ENCODE measurements at places on chromosomes 16 and 17.
A peak's percentile ranks its signal among the peaks of the same experiment; 100 is the strongest.

DNA sequence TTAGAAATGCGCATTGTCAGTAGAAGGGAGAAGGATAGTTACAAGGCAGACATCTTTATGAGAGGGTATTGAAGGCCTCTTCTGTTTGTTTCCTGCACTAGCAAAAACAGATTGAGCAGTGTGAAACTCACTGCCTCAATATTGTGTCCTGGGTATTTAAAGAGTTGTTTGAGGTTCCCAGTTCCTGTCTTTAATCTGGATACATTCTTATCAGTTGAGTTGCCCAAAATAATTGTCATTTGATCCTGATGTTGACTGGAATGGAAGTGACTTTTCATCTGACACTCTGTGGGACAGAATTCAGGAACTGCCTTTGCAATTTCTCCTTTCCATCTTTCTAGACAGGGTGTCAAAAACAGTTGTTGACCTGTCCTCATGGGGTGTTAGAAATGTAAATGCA, 1.7 kb downstream of the ATP6V0A1 start:
- no peak for DNase-seq

GRCh38 chr17:75499313-75500022, 15.9 kb downstream of the CASKIN2 start:
- no peak for DNase-seq

- DNase-seq: no peak
Measured at GRCh38 chr16:67248073-67248400, 742 bp upstream of the SLC9A5 start.

DNA sequence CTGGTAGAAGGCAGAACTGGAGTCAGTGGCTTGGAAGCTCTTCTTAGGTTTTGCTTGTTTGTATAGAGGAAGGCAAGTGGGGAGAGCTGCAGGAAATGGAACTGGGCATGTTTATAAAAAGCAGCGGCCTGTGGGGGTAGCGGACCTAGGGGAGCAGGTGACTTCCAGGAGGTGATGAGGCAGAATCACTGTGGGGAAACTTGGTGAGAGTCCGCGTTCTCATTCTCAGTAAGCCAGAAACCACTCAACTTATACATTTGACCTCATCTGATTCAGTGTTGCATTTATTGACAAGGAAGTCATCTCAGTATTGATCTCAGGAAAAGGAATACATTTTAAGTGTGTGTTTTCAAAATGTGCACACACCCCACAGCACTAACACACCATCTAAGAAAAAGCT, 299.8 kb downstream of the CNTNAP4 start:
- DNase-seq: no peak

- no peak for DNase-seq
Measured at GRCh38 chr16:53100131-53100748, 45.4 kb downstream of the CHD9 start.

GRCh38 chr17:683040-683439, 31.6 kb downstream of the VPS53 start:
- DNase-seq: no peak

- DNase-seq: no peak
Measured at GRCh38 chr17:65292430-65292829, 155.3 kb downstream of the RGS9 start.

DNA sequence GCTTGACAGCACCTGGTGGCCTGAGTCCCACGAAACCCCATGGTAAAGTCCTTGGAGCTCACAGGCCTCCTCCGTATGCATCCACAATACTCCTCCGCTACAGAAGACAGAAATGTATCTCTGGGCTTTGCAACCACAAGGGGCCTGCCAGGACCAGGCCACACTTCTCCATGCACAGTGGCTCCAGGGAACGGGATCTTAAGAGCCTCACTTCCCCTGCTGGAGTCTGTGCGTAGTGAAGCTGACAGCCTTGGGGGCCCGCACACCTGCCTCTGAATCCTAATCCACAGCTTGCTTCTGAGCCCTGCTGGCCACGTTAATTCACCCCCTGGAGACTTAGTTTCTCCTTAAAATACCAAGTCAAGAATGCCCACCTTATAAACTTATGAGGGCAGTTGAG, 125.7 kb downstream of the COPRS start:
- DNase-seq: peak; percentile 32

GRCh38 chr17:68559316-68559715, 41.9 kb downstream of the FAM20A start:
- DNase-seq: no peak

DNA sequence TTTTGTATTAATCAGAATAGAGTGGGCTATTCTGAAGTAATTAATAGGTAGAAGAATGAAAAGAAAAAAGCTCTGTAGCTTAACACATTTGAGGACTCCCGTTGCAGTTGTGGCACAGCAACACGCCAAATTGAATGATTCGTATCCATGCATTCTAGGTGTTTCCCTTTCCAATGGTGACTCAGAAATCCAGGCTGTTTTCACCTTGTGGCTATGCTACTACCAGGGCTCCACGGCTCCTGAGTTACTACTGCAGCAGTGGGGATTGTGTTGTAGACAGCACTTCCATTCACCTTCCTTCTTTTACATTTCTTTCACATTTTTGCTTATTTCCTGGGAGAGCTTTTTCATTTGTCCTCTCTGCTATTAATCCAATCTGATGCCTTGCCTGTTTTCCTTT, 1616.4 kb downstream of the CDH8 start:
- DNase-seq: no peak

DNA sequence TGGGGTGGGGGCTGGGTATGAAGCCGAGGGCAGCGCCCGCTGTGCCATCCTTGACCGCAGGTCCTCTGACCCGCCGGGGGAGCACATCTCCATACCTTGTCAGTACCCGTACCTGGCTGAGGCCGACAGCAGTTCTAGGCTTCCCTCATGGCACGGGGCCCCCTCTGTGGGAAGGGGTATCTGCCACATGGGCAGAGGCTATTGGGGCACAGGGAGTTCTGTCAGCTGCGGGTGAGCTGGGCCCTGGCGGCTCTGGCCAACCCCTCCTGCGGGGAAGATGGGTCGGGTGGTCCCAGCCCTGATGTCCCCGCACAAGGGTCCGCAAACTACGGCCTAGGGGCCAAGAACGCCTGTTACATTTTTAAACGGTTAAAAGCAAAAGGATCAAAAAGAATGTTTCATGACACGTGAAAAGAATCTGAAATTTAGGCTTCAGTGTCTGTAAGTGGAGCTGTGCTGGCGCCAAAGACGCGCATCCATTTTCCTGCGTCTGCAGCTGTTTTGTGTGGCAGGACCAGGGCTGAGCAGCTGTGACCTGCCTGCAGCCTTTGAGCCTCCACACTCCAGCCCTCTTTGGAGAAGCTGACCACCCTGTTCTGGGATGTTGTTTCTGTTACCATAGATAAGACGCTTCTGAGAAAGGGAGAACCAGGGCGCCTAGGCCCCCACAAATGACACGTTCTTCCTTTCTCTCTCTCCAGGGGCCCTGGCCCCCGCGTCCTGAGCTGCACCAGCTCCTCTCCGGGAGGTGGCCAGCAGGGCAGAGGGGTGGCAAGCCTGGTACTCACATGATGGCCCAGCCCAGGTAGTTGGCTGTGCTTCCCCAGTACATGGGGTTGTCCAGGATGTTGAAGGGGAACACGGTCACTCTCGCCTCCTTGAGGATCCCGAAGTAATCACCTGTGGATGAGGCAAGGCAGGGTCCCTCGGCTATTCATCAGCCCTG, 12.7 kb upstream of the RASD1 start:
- no peak for DNase-seq

DNA sequence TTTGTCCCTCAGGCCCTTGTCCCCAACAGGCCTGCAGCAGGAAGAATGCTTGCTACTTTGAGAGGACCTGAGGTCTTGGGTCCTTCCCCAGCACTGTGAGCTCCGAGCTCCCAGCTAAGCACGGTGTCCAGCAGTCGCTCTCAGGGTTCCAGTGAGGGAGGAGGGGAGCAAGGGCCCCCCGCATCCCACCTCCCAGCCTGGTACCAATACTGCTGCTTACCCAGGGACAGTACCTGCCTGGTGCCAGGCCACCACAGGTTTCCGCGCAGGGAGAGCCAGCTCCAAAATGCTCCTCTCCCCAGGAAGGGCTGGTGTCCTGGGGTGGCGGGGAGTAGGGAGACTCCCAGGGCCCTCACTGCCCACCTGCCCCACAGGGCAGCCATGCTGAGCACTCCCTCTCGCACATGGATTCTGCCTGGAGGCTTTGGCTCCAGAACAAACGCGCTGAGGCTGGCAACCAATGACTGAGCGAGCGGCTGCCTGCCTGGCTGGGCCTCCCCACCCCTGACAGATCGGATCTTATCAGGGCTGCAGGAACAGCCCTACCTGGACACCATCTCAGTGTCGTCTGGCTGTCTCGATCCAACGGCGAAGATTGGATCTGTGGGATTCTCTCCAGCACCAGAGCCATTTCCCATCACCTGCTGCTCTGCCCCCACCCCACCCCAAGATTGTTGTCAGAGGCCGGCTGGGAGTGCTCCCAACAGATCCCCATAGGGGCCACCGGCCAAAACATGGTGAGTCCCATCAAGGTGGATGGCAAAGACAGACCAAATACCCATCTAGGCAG, 2.4 kb downstream of the DOK4 start:
- DNase-seq: no peak

DNA sequence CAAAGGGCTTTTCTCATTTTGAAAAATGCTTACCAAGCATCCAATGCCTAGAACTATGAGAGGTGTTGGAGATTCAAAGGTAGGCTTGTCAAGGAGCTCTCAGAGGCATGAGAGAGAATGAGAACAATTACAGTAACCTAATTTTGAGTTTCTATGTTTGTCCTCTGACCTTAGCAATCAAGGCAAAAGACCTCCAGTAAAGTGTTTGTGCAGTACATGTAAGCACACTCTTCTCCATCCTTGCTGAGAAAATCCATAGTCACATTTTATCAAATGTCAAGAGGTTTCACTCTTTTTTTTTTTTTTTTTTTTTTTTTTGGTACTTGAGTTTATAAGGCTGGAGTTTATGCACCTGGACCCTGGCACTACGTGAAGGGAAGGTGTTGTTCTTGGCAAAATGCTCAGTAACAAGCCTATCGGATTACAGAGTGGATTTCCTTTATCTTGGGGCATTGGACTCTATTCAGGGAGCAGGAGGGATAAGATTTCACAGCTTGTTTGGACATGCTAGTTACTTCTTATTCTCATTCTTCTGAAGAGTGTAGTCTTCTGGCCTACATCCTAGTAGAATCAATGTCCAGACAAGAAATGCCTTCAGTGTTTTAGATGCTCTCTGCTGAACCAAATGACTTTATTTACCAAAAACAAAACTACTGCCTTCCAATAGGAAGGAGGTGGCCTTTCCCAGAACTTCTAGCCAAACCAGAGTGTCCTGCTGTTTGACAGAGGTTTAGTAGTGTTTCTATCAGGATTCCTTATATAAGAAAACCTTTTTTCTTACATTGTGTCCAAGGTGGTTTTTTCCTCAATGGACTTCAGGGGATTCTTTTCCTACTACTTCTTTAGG, 21.9 kb downstream of the KCNJ2 start:
- peak; percentile 12 for DNase-seq

DNA sequence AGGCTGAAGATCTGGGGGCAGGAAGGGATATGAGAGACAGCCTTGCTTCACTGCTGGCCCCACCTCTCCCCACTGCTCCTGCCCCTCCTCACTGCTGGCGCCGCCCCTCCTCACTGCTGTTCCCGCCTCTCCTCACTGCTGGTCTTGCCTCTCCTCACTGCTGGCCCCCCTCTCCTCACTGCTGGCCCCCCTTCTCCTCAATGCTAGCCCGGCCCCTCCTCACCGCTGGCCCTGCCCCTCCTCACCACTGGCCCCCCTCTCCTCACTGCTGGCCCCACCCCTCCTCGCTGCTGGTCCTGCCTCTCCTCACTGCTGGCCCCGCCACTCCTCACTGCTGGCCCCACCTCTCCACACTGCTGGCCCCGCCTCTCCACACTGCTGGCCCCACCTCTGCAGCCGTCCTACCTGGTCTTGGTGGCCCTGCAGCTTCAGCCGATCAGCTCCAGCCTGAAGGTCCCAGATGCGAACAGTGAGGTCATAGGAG, 9.5 kb upstream of the PAM16 start:
- no peak for DNase-seq

DNA sequence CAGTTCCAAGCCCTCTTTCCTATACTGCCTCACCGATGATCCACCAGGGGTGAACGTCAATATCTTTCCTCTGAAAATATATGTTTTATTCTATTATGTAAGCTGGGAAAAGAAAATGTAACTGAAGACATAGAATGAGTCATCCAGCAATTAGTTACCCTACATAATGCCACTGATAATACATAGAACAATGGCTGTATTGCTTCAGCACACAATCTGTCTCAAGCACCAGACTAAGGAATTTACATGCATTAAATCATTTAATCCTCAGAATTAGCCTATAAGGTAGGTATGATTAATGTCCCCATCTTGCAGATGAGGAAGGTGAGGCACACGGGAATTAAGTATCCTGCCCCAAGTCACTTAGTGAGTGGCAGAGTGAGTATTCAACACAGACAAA, 472.8 kb downstream of the TOX3 start:
- no peak for DNase-seq

DNA sequence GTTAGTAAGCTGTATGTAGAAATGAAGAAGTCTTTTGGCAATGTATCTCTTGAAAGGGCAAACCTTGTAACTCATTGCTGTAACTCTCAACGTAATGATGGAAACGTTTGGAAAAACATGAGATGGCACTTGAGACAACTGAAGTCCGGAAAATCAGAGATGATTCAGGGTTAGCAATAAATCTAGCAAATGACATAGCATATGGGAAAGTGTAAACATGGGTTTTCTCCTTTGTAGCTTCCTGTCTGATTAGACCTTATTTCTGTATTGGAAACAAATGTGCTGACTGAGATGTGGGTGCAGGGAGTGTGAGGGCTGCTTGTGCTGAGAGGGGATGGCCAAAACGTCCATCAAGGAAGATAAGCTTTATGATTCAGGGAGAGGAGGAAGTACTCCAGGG, 110.7 kb upstream of the FAM20A start:
- no peak for DNase-seq

DNA sequence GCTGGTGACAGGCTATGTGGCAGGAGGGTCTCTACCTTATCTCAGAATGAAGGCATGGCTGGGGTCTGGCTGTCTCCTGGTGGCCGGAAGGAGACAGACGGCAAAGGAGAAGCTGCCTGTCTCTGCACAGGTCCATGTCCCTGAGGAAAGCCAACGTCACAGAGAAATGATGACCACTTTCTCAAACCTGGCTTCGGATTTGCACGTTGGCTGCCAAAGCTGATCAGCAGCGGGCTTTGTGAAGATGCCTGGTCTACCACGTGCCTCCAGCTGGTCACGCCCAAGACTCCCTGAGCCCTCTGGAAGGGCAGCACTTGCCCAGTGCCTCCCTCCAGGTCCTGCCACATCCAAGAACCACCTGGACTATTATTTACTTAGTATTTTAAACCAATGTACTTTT, 8.4 kb downstream of the DEXI start:
- no peak for DNase-seq

GRCh38 chr16:50974438-50975036, 176.5 kb downstream of the SALL1 start:
- peak; percentile 29 for DNase-seq
